ENCODE measurements at places on chromosomes 3 and 15.

DNA sequence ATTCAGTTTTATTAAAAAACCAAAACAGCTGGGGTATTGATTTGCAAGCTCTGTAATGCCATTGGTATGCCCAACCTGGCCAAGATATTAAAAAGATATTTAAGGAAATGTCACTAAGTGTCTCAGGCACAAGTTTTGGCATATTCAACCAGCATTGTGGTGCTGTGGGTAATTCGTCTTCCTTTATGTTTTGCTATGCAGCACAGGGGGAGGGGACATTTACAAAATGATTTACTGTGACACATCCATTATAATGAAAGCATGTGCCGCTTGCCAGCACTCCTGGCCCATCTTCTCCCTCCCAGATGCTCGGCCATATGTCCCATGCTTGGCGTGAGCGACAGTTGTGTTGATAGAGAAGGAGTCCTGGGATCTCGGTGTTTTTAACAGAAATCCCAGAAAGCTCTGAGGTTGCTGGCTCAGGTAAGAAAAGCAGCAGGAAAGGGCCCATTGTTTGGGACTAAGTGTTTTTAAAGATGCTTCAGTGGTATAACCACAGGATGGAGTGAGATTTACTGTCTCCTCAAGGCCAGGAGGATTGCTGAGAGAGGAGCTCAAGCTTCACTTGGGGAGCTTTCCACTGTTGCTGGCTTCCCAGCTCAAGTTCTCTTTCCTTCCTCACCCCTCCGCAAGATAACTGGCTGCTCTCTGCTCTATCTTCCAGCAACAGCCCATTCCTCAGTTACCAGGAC lies 158.2 kb upstream of the TSC22D2 start:
- DNase-seq: no peak

GRCh38 chr3:101151286-101151913 lies 158.2 kb upstream of the ABI3BP start:
- no peak for DNase-seq

DNA sequence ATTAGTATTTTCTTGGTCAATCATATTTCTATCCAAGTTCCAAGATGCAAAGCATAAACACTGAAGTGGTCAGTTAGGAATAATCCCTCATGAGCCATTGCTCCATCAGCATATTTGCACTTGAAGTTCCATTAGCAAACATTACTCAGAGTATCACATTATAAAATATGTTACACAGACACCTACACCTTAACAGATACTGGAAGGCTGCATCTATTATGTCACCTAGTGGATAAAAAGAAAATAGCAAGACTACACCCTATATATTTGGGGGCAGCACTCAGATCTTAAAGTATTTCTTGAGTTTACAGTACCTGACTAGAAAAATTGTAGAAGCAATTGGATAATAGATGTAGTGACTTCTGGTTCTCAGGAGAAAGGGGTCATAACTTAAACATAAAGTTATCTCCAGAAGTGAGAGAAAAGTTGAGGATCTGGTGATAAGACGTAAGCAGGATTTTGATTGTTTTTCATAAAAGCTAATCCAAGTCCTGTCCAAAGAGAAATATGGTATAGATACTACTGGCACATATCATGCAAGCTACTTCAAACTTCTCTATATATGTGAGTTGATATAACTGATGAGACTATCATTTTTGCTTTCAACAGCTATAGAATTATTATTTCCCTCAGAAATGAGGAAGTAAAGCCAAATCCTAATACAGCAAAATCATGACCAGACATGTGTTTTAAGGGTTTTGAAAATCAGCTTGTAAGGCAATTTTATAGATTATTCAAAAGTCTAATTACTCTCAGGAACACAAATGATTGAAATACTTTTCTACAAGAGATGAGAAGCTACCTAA lies 422.2 kb downstream of the GBE1 start:
- DNase-seq: no peak

GRCh38 chr3:81743096-81744025 lies 18.1 kb downstream of the GBE1 start:
- DNase-seq: no peak

DNA sequence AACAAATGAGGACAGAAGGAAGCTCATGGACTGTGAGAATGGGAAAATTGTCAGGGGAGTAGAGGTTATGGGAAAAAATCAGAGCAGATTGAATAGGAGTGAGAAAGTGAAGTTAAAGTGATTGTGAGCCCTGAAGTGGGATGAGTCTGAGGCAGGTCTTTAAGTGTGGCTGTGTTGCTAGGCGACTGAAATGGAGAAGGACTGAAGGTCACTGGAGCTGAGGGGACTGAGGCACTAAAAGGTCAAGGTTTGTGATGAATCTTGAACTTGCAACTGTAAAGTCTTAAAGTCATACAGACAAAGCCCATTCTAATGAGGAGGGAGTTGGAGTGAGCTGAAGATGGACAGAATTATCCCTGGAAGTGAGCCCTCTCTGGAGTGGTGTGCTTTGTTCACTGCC lies 518.9 kb downstream of the TUSC7 start:
- no peak for DNase-seq

DNA sequence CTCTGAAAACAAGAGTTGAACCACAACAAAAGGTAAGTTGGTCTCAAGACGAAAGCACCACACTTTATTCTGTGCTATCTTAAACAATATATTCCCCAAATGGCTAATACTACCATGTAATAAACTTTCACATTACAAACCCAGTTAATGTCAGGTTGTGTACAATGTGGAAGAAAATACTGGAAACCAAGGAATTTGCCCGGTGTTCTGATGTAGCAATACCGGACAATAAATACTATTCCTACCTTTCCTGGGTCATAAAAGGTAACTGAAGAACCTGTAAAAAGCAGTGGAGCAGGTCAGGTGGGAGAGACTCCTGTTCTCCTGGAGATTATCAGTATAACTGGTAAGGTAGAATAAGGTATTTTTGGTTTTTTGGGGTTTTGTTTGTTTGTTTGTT lies 3.9 kb downstream of the CFAP44 start:
- DNase-seq: no peak

GRCh38 chr3:119559441-119559963 lies at the start of gene CD80:
TSS of gene CD80 (minus strand) at chr3:119559614. CDS start at chr3:119557728, 1,886 bp downstream.
- DNase-seq: no peak

- no peak for DNase-seq
Measured at GRCh38 chr3:192841428-192841827, 76.2 kb downstream of the MB21D2 start.

DNA sequence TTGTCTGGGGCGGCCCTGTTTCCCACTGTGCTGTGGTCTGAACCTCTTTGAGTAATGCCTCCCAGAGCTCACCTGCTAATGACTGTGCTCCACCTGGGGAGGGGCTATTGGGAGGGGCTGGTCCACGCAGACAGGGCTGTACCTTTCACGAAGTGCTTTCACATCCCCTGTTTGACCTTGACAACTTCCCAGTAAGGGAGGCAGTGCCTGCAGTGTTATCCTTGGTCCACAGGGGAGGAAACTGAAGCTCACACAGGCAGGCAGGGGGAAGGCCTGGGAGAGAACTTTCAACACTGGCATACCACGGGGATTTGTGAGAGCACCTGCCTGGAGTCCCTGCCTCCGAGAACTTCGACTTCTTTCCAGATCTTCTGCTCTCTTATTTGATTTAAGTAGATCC lies 91.2 kb downstream of the CACNA1D start:
- no peak for DNase-seq

- DNase-seq: peak; percentile 30
Measured at GRCh38 chr3:29525254-29525881, 244.5 kb downstream of the RBMS3 start.

DNA sequence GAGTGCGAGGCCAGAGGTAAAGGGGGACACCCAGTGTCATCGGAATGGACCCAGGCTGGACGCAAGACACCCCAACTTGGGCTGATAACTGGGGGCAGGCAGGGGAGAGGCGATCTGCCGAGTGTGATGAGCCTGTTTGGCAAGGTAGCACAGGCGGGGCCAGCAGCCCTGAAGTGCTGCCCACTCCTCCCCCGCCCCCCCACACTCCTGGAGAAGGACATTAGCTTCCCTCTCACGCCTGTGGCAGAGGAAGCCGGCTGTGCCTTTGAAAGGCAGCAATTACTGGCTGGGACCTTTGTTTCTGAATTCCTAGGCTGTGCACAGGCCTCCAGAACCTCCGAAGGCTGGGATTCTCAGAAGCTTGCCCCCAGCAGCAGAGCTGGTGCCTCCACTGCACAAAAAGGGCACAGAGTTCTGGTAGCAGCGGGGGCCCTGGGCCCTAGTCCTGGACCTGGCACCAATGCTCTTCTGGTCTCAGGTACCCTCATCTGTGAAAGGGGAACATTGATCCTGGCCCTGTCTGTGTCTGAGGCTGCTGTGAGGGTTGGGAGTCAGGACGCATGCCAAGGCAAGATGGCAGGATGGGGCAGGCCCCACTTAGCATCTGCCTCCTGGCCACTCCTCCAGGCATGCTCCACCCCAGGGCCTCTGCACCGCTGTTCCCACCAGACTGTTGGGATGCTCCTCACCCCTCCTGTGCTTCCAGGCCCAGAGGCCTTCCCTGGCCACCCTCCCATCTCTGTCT lies 28.6 kb downstream of the IQSEC1 start:
- no peak for DNase-seq

DNA sequence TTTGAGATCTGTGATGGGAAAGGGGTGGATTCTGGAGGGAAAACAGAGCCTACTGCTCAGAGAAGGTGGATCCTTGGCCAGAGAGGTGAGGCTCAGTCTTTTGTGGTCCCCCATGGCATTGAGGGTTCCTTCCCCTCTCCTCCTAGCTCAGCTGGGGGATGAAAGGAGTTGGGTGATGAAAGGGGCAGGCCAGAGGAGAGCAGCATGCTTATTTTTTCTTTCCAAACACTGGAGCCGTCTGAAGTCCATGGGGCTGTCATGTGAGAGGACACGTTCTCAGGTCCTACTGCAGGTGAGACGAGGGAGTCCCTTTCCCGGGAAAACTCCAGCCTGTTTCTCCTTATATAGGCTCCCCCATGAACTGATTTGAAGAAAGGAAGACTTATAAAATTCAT lies 71.4 kb downstream of the SCN5A start:
- no peak for DNase-seq

DNA sequence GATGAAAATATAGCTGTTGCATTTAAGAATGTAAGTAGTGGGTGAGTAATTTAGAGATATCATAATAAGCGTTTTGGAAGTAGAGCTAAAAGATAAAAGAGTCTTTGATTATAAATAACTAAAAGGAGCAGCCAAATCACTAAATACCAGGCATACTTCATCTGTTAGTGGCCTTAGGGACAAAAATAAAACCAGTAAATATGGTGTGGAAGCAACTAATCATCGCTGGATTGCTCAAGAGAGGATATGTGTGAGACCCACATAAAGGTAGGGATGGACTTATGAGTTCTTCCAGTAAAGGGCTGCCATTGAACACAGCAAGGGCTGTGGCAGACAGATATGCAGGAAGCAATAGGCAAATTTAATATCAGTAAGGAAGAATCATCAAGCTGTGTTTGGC lies 356.2 kb downstream of the CNTN4 start:
- no peak for DNase-seq

GRCh38 chr3:48130321-48130904 lies 57.8 kb downstream of the CDC25A start:
- DNase-seq: no peak

DNA sequence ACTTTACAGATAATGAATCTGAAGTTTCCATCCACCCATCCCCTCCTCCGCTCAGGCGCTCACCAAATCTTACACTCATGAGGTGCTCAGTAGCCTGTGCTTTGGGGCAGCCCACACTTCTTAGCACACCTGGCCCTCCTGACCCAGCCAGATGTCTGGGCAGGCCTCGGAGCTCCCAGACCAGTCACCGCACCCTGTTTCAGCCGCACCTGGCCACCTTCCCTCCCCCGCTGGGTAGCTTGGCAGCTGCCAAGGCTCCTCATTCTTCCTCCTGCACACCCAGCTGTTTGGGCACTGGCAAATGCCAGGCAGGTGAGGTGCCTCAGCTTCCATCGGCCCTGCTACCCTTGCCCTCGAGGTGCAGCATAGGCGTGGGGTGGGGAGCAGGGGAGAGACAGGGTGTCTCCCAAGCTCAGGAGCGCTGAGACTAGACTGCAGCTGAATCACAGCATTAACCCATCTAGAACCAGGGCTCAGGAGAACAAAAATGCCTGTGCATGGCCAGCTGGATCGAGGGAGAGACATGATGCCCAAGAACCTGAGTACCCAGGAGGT lies 45.8 kb downstream of the CDC25A start:
- DNase-seq: no peak
